GM06990 (cell line): ENCODE measurements at places on chromosomes 11 and 22.
A peak's percentile ranks its signal among the peaks of the same experiment; 100 is the strongest.

GRCh38 chr11:35043936-35044335, 95.0 kb upstream of the CD44 start:
- no peak for DNase-seq

GRCh38 chr11:130170345-130170744, 10.8 kb downstream of the ST14 start:
- DNase-seq: no peak

DNA sequence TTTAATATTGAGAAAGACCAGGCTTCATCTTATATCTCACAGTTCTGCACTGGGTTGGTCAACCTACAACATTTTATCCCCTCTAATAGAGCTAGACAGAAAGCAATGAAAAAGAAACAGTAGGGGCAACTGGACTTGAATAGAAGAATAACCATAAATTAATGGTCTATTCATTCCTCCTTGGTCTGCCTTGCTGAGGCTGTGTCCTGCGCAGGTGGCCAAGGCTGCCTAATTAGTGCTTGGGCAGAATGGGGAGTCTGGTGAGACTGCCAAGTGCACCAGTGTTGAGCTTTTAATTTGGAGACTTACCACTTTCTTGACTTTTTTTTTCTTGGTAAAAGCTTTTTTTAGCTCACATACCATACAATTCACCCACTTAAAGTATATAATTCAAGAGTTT, 35.0 kb upstream of the SPON1 start:
- no peak for DNase-seq

- no peak for DNase-seq
These were observed 29.8 kb upstream of the CD5 start for GRCh38 chr11:61072316-61073109.

DNA sequence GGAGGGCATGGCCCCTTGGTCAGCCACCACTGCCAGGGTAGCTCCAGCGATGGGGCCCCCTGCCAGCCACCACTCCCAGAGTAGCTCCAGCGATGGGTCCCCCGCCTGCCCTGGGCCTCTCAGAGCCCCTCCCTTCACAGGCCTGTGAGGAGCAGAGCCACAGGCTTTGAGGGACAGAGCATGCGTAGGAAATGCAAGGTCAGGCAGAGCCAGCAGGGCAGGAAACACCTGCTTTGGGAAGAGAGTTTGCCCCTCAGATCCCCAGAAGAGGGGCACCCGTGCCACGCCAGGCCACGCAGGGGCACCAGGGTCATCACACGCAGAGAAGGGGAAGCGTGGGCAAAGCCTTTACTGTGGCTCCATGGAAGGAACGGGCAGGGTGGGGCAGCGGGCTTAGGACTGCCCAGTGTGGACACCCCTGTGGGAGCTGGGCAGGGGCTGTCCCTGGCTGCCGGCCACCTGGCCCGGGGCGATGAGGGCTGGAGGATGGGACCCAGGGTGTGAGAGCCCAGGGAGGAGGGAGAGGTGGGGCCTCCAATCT, 477.8 kb downstream of the BRD1 start:
- DNase-seq: no peak

DNA sequence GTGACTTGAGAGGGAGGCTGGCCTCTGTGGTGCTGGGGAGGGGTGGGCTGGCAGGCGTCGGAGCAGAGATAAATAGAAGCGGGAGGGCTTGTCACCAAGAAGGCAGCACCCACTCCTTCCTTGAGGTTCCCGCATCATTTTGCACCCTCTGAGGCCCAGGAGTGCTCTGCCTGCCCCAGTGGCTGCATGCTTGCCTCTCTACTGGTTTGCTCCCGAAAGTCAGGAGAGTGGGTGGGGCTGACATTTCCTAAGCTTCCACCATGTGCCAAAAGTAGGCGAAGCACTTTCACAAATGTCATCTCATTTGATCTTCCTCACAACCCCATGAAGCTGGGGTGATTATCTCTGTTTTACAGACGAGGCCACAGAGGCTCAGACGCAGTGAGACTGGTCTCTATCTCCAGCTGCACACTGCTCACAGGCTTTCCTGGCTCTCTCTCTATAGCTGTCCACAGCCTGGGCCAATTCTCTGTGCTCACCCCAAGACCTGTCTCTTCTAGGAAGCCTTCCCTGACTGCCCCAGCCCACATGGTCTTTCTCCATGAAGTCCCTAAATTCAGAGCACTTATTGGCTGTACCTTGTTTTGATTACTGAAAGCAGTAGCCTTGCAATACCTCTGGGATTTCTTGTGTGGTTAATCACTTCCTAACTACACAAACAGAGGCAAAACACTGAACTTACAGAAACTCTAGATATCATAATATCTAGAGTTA, 2.6 kb upstream of the UCP3 start:
- peak; percentile 60 for DNase-seq

- no peak for DNase-seq
These were observed 179.6 kb upstream of the PDGFD start for GRCh38 chr11:104343578-104343977.

GRCh38 chr22:50325444-50326224, 1.2 kb downstream of the DENND6B start:
- DNase-seq: no peak

- no peak for DNase-seq
These were observed 133.5 kb downstream of the COMMD9 start for GRCh38 chr11:36155770-36156160.

GRCh38 chr22:20867179-20868024, 8.6 kb downstream of the SNAP29 start:
- DNase-seq: no peak

DNA sequence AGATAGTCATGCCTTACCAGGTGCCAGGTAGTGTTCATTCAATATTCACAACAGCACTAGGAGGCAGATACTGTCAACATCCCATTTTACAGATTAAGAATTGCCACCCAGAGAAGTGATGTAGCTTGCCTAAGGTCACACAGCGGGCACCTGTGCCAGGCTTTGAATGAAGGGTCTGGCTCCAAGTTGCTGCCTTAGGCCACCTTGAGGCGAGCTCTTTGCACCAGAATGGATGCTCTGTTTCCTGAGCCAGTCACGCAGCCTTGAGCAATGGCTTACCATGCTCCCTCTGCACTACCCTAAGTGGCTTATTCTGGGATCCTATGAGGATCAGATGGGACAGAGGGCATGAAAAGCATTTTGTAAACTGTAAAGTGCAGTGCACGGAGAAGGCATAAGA, 25.1 kb upstream of the TIMP3 start:
- DNase-seq: no peak

DNA sequence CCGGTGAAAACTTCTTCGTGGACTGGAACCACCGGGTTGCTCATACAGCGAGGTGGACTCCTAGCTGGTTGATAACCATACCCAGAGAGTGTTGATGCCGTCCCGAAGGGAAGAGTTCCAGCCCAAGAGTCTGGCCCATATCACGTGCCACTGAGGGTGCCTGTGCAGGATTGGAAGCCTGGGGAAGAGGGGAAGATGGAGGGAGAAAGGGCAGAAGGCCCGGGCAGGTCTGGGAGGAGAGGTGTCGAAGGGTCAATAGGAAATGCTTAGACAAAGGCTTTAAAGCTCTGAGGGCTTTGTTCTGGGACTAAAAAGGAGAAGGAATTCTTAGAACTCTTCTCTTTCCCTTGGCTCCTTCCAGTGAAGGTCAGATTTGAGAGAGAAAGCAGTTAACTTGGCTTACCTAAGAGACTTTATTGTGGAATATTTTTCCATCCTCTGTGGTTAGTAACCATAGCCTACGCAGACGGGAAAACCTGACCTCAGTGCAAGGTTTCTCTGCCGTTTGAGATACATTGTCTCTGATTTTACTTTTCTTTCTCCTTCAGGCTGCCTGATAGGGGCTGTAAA, 70.5 kb downstream of the JAM3 start:
- DNase-seq: no peak
